A549 treated with ZK216348 at 1 μM for 4 hours (cell line): ENCODE measurements at places on chromosomes 1 and 21. TPM values are rescaled to one million over a fixed set of nuclear protein-coding genes. Genes with fewer than 3 reads are reported as not detected.

Gene EFNA3
- total RNA-seq: 5.0 to 6.2 TPM (median 5.8 TPM) in 5 replicates

Gene AVPR1B
- total RNA-seq: not detected in 5 replicates

Gene PCSK9
- 1.8 to 4.5 TPM (median 3.0 TPM) in 5 replicates for total RNA-seq

Gene AXDND1
- total RNA-seq: 0.19 to 0.79 TPM (median 0.55 TPM) in 3 of 5 replicates, not detected in the others

Gene DISP1
- 1.3 to 2.8 TPM (median 1.8 TPM) in 5 replicates for total RNA-seq

Gene ESPN
- 0.17 to 0.54 TPM (median 0.40 TPM) in 4 of 5 replicates, not detected in the other for total RNA-seq

Gene SOX13
- 11.4 to 24.2 TPM (median 19.0 TPM) in 5 replicates for total RNA-seq

Gene IL22RA1
- total RNA-seq: 4.6 to 7.3 TPM (median 5.2 TPM) in 5 replicates

Gene C1orf167
- not detected in 5 replicates for total RNA-seq

Gene LHX4
- 0.27 to 0.39 TPM (median 0.34 TPM) in 5 replicates for total RNA-seq

Gene KPRP
- not detected in 5 replicates for total RNA-seq

Gene LGR6
- 0.40 to 1.8 TPM (median 0.62 TPM) in 5 replicates for total RNA-seq

Gene TNFAIP8L2
- total RNA-seq: not detected in 5 replicates

Gene TP73
- 0.59 to 0.83 TPM (median 0.71 TPM) in 5 replicates for total RNA-seq

Gene ECM1
- 1.7 to 2.1 TPM (median 1.8 TPM) in 5 replicates for total RNA-seq

Gene LRRN2
- total RNA-seq: 10.1 to 19.7 TPM (median 14.3 TPM) in 5 replicates

Gene EPHA10
- total RNA-seq: 0.69 to 1.7 TPM (median 0.75 TPM) in 5 replicates

Gene OLFML3
- 2.4 to 3.7 TPM (median 3.6 TPM) in 5 replicates for total RNA-seq

Gene KRTAP13-2
- total RNA-seq: not detected in 5 replicates

Gene KRTAP11-1
- total RNA-seq: not detected in 5 replicates

Gene PRDM16
- 0.07 to 0.31 TPM (median 0.27 TPM) in 5 replicates for total RNA-seq

Gene TMPRSS15
- total RNA-seq: not detected in 5 replicates
